ENCODE measurements at places on chromosomes 5 and 9.

DNA sequence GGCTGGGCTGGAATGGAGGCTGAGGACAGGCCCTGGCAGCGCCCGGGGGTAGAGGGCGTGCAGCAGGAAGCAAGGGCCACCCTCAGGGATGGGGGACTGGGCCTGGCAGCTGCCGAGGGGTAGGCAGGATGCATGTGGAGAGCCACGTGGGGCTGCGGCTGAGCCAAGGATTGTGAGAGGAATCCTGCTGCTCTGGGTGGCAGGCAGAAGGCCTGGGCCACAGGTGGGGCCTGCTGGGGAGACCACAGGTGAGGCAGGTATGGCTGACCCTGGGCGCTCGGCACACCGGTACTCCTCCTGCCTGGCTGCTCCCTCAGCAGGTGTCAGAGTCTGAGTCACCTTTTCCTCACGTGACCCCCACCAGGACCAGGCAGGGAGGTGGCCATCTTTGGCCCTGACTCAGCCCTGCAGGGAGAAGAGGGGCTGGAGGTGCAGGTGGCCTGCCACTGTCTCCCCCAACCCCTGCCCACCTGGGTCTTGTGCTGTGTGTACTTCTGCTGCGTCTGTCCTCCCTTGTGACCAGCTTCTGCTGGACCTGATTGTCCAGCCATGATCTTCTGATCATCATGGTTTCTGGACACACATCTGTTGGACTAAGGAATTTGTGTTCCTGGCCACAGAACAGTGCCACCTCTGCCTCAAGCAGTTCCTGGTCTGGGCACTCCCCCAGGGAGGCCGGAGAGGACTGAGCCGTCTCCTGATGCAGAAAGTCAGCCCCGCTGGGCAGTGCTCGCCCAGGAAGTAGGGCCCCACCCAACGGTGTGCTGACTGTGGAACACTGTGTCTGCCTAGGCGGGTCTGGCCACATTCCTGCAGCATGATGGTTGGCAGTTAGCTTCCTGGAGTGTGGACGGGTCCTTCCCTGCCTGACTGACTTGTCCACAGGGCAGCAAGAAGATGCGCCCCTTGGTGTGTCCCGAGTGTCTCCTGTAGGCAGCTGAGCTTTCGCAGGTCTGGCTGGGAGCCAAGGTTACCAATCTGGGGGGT, 6.4 kb downstream of the ARRDC1 start:
- DNase-seq, result no peak

DNA sequence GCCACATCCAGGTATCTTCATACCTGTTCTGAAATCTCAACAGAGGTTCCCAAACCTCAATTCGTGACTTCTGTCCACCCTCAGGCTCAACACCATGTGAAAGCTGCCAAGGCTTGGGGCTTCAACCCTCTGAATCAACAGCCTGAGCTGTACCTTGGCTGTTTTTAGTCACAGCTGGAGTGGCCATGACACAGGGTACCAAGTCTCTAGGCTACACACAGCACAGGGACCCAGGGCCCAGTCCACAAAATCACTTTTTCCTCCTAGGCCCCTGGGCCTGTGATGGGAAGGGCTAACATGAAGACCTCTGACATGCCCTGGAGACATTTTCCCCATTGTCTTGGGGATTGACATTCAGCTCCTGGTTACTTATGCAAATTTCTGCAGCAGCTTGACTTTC, 464.9 kb downstream of the ELAVL2 start:
- DNase-seq, result no peak

DNA sequence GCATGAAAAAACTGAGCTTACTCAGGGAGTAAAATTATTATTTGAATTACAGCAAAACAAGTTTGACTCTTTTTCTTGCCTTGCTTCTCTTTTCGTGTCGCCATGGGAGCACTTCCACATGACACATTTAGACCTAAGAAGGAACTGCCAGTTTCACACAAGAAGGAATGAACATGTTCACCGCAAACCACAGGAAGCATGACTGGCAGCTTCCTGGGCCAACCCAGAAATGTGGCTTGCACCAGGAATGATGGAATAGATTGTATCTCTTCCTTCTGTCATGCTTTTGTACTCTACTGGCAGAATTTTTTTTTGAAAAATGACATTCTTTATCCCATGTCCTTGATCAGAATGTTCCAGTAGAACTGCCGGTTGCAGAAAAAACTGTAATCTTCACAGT, 32.9 kb upstream of the MAN2A1 start:
- peak; percentile 74 for DNase-seq

DNA sequence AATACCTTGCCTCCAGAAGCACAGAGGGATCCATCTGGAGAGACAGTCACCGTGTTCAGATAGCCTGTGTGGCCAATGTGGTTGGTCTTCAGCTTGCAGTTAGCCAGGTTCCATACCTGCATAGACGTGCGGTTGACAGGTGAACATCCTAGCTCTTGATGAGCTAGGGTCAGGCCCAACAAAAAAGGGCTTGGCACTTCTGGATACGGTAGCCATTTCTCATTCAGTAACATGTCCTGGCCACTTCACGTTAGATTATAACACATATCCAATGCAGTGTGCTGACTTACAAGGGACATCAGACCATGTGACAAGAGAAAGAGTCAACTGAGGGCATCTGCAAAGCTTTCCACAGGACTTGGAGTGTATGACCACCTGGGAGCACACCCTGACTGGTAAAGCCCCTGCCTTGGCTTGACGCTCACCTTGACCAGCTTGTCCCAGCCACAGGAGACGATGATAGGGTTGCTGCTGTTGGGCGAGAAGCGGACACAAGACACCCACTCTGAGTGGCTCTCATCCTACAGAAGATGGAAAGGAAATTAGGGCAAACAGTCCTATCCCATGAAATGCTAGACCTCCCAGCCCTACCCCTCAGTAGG, 4.5 kb downstream of the RACK1 start:
- DNase-seq, result peak; percentile 27

DNA sequence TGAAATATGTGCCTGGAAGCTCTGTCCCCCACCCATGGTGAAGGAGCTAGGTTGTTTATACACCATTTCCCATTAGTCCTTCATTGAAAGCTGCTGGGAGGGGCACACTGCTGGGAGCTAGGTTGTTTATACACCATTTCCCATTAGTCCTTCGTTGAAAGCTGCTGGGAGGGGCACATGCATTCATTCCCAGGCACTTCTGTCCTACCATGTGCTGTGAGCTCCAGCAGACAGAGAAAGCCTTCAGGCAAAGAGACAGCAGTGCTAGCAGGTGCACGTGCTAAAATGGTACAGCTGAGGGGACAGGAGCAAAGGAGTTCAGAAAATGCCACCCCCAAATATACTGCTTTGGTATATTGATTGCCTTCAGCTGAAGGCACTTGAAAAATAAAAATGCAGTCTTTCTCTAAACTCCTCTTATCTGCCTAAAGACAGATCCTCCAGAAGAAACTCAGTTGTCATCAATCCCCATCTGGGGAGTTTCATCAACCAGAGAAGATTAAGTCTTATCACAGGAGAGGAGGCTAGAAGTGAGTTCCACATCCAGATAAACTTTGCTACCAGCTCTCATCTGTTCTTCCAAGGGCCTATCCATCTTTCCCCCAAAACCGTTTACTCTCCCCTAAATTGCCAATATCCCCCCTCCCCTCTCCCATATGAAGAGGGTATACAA, 27.7 kb upstream of the DAPK1 start:
- DNase-seq, result no peak

GRCh38 chr5:135448071-135448739, 1.1 kb upstream of the DCANP1 start:
- DNase-seq, result no peak

- no peak for DNase-seq
Observed at GRCh38 chr5:82828211-82828610, 249.0 kb downstream of the TMEM167A start.

- DNase-seq, result no peak
Observed at GRCh38 chr5:56070851-56071465, 76.2 kb upstream of the IL6ST start.

DNA sequence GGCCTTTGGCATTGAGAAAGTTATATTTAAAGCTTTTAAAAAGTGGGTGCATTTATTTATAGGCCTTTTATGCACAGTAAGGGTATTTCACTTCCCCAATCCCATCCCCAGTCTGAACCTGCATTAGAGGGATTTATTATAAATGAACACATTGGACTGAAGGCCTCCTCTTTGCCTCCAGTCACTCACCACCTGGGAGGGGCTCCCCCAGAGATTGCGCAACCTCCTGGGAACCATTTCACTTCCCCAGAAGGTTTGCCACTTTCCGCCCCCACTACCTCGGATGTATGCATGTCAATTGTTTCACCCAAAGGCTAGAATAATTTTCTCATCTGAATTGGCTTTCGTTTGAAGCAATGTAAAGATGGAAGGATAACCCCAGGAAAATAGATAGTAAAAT, 29.8 kb upstream of the VCAN start:
- no peak for DNase-seq

All from sciatic nerve (tissue), 2 donors.